Iris pigment epithelial cell (primary cell): ENCODE measurements at places on chromosomes 7 and 10.
A peak's percentile ranks its signal among the peaks of the same experiment; 100 is the strongest.

GRCh38 chr7:106125417-106125816 is 13.3 kb upstream of the SYPL1 start:
- DNase-seq: no peak

GRCh38 chr7:42226354-42226941 is 10.6 kb downstream of the GLI3 start:
- no peak for DNase-seq

GRCh38 chr10:122062831-122063674 is 74.1 kb downstream of the TACC2 start:
- peak; percentile 91 for DNase-seq

DNA sequence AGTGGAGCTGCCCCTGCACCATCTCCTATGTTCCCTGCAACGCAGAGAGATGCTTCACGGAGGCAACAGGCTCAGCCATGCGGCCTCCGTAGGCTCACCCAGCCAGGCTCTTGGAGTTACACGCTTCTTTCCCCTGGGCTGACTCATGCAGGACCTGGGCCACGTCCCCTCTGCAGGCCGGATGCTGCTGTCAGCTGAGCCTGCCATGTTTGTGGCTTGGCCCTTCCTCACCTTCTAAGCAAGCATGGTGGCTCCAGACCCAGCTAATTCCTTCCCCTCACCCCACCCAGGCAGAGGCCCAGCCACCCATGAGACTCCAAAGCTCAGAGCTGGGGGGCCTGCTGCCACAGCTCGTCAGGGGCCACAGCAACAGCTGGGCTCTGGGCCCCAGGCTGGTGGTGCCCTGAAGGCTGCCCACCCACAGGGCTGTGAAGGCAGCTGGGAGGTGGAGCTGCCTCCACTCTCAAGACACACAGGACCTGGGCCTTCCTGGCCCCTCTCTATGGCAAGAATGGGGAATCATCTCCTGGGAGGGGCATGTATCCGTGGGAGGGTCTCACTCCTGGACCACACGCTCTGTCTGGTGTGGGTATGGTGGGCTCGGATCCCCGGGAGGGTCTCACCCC is 219.6 kb downstream of the ELFN1 start:
- peak; percentile 72 for DNase-seq

DNA sequence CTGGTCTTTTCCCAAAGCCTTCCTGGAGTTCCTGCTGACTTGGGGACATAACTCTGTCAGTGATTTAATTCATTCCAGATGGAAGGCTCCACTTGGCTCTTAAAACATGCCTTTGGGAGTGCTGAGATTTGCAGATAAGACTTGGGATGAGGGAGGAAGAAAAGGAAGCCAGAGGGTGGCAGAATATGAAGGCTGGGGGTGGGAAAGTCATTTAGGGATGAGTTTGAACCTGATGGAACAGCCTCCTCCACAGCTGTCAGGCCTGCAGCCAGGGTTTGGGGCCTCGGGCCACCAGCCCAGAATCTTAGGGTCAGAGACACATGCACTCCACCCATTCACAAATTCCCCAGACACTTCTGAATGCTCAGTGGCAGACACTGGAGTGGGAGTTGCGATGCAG is 28.4 kb upstream of the EIF5AL1 start:
- DNase-seq: no peak

GRCh38 chr7:76209310-76209709 is 7.6 kb downstream of the SRRM3 start:
- DNase-seq: no peak

GRCh38 chr7:151384352-151384697 is 25.5 kb downstream of the WDR86 start:
- DNase-seq: no peak

- no peak for DNase-seq
Measured at GRCh38 chr7:101820703-101821102, 3.3 kb downstream of the CUX1 start.

DNA sequence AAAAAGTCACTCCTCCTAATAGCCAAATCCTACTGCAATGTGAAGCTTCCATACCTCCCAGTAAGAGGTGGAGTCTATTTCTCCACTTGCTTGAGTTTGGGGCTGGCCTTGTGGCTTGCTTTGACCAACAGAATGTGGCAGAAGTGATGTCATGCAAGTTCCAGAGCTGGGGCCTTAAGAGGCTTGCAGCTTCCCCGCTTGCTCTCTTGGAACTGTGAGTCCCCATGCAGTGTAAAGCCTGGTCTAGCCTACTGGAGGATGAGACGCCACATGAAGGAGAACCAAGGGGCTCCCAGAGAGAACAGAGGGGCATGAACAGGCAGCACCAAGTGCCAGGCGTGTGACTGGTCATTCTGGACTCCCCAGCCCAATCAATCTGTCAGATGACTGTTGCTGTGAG is 58.6 kb upstream of the OPALIN start:
- DNase-seq: peak; percentile 28

DNA sequence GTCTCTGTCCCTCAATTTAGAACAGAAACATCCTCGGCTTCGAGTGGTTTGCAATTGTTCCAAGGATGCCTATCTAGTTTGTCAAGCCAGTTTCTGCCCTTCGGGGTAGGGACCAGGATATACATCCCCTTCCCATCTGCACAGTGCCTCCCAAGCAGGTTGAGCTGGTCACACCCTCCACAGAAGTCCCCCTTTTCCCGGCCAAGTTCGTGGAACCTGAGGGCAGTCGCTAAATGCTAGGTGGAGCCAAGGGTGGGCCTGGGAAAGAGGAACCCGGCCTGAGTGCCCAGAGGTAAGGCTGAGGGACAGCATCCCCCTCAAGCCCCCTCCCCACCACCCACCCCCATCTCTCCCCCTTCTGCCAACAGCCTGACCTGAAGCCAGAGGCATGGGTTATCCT is 62.4 kb upstream of the NANOS1 start:
- no peak for DNase-seq

- DNase-seq: no peak
Measured at GRCh38 chr10:107011105-107011504, 153.4 kb downstream of the SORCS1 start.

DNA sequence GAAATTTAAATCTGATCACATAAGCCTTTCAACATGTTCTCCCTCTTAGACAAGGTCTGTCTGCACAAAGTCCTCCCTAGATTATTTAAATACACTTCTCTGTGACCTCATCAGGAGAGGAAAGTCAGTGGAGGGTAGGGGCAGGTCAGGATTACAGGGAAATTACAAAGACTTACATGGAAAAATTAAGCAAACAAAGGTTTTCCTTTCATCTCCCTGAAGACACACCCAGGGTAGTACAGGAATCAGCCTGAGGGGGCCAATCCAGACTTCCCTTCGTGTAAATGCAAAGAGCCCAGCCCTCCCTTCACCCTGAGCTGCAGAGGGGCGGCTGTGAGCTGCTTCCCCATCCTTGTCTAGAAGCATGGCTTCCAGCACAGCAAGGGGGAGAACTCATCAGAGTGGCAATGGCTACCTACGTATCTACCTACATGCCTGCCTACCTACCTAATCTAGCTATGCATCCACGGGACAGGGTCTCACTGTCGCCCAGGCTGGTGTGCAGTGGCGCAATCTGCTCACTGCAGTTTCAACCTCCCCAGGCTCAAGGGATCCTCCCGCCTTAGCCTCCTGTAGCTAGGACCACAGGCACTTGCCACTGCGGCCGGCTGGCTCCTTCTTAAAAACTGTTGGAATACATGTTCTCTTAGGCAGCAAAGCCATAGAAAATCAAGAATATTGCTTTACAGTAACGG is 33.2 kb downstream of the PITRM1 start:
- no peak for DNase-seq

DNA sequence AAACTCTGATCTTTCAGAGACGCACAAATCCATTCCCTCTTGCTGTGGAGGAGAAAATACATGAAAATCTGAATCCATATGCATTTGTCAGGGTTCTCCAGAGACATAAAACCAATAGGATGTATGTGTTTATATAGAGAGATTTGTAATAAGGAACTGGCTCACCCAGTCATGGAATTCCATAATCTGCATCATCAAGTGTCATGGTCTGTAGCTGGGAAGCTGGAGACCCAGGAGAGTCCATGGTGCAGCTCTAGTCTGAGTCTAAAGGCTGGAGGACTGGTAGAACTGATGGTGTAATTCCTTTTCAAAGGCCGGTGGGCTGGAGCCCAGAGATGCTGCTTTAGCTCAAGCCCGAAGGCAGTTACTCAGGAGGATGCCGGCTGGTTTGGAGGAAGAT is 134.0 kb downstream of the TCF7L2 start:
- no peak for DNase-seq

DNA sequence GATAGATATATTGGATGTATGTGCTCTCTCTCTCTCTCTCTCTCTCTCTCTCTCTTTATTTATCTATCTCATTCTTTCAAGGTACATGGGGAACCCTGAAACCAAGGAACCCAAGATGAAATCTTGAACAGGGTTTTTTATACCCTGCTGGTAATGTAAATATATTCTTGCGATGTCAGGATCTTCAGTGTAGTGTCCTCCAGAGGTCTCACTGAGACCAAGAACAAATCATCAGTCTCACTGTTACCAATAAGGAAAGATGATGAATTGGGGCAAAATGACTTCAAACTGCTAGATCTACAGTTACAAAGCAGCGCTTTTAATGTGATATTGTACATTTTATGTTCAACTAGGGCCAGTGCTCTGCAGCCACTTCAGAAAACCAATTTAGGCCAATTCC is 423.5 kb downstream of the ANKRD7 start:
- DNase-seq: no peak

- no peak for DNase-seq
Measured at GRCh38 chr7:87933605-87933952, 472 bp upstream of the ADAM22 start.

DNA sequence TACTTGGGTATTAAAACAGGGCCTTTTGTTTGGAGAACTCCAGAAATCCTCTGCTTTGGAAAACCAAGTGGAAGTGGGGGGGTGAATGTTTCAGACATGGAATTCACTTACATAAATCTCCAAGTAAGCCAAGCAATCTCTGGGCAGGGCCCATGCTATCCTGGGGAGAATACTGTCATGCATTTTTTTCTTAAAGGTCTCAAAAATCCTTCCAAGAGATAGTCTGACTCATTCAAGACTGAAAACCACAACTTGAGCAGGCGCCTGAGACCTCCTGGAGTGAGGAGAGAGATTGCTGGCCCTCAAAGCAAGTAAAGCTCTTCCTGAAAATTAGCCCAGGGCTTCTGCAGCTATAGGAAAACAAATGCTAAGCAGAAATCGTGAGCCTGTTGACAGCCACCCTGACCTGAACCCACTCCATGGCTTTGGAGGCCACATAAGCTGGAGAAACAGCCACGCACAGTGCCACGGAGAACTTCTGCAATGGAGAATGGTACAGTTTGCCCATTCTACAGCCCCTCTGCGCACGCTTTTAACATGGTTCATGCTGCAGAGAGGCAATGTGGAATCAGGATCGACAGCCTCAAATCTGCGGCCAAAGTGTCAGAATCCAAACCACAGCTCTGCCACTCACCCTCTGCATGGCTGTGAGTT is 203.1 kb upstream of the AUTS2 start:
- DNase-seq: peak; percentile 67

DNA sequence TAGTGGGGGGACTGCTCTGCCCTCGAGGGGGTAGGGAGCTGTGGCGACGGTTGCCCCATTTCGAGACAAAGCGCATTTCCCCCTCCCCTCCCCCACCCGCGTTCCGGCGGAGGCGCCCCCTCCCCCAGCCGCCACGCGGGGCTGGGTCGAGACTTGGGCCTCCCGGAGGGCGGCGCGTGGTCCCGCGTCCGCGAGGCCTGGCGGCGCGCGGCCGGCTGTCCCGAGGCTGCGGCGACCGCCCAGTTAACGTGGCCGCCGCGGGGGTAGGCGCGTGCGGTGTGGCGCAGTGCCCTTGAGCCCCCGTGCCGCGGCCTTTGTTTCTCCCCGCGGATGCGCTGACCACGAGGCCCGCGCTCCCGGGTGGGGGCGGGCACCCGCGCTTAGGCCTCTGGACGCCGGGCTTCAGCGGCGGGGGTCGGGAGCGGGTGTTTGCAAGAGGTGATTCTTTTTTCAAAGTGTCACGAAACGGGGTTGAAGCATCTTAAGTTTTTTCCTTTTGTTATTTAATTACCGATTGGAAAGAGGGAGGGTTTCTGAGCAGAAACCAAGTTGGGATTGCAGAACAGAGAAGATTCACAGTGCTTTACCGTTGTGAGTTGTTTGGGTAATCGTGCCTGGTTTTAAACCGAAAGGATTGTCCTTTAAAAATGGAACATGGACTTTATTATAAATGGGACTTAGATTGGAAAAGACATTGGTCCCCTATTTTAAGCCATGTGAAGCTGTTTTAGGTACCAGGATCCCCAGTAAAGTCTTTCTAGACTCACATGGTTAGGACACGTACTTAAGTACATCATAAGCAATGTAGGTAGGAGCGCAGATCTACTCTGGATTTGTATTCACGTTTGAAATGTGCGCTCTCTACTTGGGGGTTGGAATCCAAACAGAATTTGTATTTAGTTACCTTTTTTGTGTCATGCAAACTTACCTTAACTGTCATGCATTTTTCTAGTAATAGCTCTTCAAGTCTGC is 760 bp downstream of the CBX3 start:
- DNase-seq: peak; percentile 38

- no peak for DNase-seq
Measured at GRCh38 chr10:11901454-11901832, 78.3 kb downstream of the PROSER2 start.

DNA sequence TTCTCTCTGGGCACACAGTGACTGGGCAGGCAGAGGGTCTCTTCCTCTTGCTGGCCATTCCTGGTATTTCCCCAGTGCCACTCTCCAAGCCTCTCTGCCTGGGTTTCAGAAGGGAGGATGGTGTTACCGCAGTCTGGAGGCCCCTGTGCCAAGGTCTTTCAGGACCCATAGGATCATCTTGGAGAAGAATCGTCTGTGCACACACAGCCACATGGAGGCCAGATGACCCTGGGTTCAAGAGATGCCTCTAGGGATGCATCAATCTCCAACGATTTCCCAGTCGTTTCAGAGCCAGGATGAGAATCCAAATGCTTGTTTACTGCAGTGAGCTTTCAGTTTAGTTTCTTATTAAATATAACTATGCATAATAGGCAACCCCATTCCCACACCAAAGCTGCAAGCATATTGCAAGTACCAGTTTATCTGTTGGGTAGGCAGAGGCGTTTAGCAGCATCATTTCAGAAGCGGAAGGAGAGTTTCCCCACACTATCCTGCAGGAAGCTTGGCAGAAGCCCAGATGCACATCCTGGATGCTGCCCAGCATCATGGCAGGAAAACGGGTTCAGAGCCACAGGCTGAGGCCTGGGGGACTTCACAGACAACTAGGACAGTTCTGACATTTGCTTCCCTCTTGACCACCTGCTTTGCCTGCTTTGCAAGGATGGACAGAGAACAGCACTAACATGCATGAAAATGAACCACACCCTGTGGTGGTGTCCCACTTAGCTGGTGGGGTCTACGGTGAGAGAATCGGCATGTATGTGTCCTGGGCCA is 134.7 kb upstream of the FAM20C start:
- no peak for DNase-seq

GRCh38 chr10:52570490-52570889 is 202.1 kb downstream of the MBL2 start:
- DNase-seq: no peak

DNA sequence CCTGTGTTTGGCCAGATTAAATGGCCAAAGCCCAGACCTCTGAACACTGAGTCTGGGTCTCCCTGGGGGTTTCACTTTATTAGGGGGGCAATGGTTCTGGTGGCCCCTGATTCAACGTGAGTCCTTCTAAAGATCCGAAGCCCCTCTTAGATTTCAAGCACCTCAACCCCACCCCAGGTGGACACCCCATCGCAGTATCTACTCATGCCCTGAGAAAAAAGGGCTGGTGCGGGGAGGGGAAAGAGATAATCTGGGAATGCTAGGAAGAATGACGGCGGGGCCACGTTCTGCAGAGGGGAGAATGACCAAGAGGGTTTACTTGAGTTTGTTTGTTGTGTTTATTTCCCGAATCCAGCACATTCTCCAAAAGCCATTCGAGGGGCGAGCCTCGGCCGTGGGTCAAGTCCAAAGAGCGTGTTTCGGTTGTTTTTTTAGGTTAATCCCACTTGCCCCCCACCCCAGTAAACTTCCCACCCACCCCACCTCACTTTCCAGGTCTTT is 832 bp downstream of the PDLIM1 start:
- DNase-seq: no peak
